Left ventricle myocardium inferior (tissue), 1 donor: ENCODE measurements at places on chromosomes 16 and 17. TPM values are rescaled to one million over a fixed set of nuclear protein-coding genes. Genes with fewer than 3 reads are reported as not detected.

GRCh38 chr17:68289473-68289872, 1.5 kb downstream of the SLC16A6 start:
- DNase-seq = no peak
- peaks cover 30% of the 10 kb centered on the region for H3K4me1 ChIP-seq
- H3K27me3 ChIP-seq = peaks cover 29% of the 10 kb centered on the region
- H3K36me3 ChIP-seq = no peaks in the 10 kb centered on the region
- no peak overlapping the region for H3K4me3 ChIP-seq
- peak overlapping the region; percentile 74 for H3K27ac ChIP-seq

The AANAT gene
- not detected for total RNA-seq

- H3K4me1 ChIP-seq = peaks cover 28% of the 10 kb centered on the region
- H3K27me3 ChIP-seq = no peaks in the 10 kb centered on the region
- peaks cover 54% of the 10 kb centered on the region for H3K36me3 ChIP-seq
- no peak overlapping the region for H3K4me3 ChIP-seq
- no peak for DNase-seq
- no peak overlapping the region for H3K27ac ChIP-seq
These were observed 27.9 kb downstream of the CLEC16A start for GRCh38 chr16:10972108-10972818.

GRCh38 chr17:46820592-46821450, 2.3 kb upstream of the WNT3 start:
- no peak overlapping the region for H3K4me3 ChIP-seq
- no peaks in the 10 kb centered on the region for H3K36me3 ChIP-seq
- H3K27ac ChIP-seq = no peak overlapping the region
- peaks cover 97% of the 10 kb centered on the region for H3K27me3 ChIP-seq
- H3K4me1 ChIP-seq = peaks cover 29% of the 10 kb centered on the region

GRCh38 chr16:2447920-2448583, 11.9 kb upstream of the TEDC2 start:
- DNase-seq = no peak
- H3K27ac ChIP-seq = no peak overlapping the region
- no peaks in the 10 kb centered on the region for H3K27me3 ChIP-seq
- H3K4me1 ChIP-seq = no peaks in the 10 kb centered on the region
- H3K36me3 ChIP-seq = peaks cover 23% of the 10 kb centered on the region
- no peak overlapping the region for H3K4me3 ChIP-seq

- H3K4me3 ChIP-seq = no peak overlapping the region
- no peak for DNase-seq
- peaks cover 17% of the 10 kb centered on the region for H3K4me1 ChIP-seq
- H3K27ac ChIP-seq = no peak overlapping the region
- H3K36me3 ChIP-seq = no peaks in the 10 kb centered on the region
These were observed 16.4 kb upstream of the KRT19 start for GRCh38 chr17:41544491-41544892.

The VKORC1 gene
- 39.5 TPM for total RNA-seq

- no peaks in the 10 kb centered on the region for H3K27me3 ChIP-seq
- H3K36me3 ChIP-seq = peaks cover 4% of the 10 kb centered on the region
- no peak overlapping the region for H3K4me3 ChIP-seq
- DNase-seq = no peak
- H3K27ac ChIP-seq = no peak overlapping the region
These were observed 271.8 kb downstream of the CPPED1 start for GRCh38 chr16:12531937-12532336.

The YBX2 gene
- total RNA-seq = 0.77 TPM

- H3K4me3 ChIP-seq = peak overlapping the region; percentile 19
- peaks cover 63% of the 10 kb centered on the region for H3K36me3 ChIP-seq
- peak overlapping the region; percentile 83 for H3K27ac ChIP-seq
- no peaks in the 10 kb centered on the region for H3K27me3 ChIP-seq
- peak; percentile 65 for DNase-seq
These were observed 82.1 kb downstream of the TIMM22 start for GRCh38 chr17:1078831-1079561.

The TOX3 gene
- total RNA-seq = not detected

The CMTR2 gene
- total RNA-seq = 9.3 TPM

DNA sequence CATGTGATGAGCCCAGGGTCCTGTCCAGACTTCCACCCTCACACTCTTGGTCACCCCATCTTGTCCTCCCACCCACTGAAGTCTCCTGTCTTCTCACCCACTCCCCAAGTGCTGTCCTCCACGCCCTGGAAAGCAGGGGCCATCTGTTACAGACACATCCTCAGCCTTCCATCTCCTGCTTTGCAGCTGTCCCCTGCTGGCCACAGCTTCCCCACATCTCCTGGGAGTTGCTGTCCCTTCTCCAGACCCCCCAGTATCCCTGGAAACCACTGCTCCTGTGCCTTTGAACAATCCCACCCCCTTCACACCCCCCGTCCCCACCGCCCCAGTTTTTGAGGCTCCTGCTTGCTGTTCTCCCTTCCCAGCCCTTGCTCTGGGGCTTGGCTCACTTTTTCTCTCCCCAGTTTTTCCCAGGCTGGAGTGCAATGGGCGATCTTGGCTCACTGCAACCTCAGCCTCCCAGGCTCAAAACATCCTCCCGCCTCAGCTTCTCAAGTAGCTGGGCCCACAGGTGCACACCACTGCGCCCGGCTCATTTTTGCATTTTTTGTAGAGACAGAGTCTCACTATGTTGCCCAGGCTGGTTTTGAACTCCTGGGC, 30.4 kb upstream of the ZFP90 start:
- no peaks in the 10 kb centered on the region for H3K36me3 ChIP-seq
- no peak overlapping the region for H3K27ac ChIP-seq
- peaks cover 59% of the 10 kb centered on the region for H3K27me3 ChIP-seq

- peaks cover 12% of the 10 kb centered on the region for H3K4me1 ChIP-seq
- peaks cover 44% of the 10 kb centered on the region for H3K27me3 ChIP-seq
- no peaks in the 10 kb centered on the region for H3K36me3 ChIP-seq
- no peak overlapping the region for H3K27ac ChIP-seq
- DNase-seq = no peak
- H3K4me3 ChIP-seq = no peak overlapping the region
These were observed 40.5 kb downstream of the C16orf82 start for GRCh38 chr16:27107185-27107592.

The ASPA gene
- total RNA-seq = 2.8 TPM

The FOXK2 gene
- total RNA-seq = 41.6 TPM

The EFNB3 gene
- total RNA-seq = not detected

The ASB16 gene
- total RNA-seq = 12.9 TPM

DNA sequence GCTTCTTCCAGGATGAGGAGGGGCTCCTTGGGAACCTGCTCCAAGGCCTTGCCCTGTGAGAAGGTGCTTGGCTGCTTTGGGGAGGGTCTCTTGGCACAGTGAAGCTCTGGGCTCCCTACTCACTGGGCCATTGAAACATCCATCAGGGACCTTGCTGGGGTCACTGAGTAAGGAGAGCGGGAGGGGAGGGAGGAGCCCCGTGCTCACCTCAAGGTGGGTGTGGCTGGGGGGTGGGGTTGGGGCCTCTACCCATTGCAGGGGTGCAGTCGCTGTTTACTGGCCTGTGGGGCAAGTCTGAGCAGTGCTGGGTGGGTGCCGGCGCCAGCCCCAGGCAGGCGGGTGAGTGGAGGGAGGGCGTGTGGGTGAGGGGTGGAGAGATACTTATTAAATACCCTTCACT, 9.9 kb downstream of the TNS4 start:
- H3K36me3 ChIP-seq = no peaks in the 10 kb centered on the region
- no peak overlapping the region for H3K27ac ChIP-seq
- no peaks in the 10 kb centered on the region for H3K4me1 ChIP-seq
- DNase-seq = no peak
- no peak overlapping the region for H3K4me3 ChIP-seq

- H3K36me3 ChIP-seq = no peaks in the 10 kb centered on the region
- peak overlapping the region; percentile 70 for H3K4me3 ChIP-seq
- peak overlapping the region; percentile 81 for H3K27ac ChIP-seq
These were observed 31.3 kb downstream of the MYO18A start for GRCh38 chr17:29148790-29149430.

DNA sequence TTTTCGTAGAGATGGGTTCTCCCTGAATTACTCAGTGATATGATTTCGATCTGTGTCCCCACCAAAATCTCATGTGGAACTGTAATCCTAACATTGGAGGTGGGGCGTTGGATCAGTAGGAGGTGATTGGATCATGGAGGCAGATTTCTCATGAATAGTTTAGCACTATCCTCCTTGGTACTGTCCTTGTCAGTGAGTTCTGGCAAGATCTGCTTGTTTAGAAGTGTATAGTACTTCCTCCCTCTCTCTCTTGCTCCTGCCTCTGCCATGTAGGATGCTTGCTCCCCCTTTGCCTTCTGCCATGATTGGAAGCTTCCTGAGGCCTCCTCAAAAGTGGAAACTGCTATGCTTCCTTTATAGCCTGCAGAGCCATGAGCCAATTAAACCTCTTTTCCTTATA, 22.9 kb downstream of the PIGL start:
- no peak overlapping the region for H3K4me3 ChIP-seq
- H3K4me1 ChIP-seq = no peaks in the 10 kb centered on the region
- H3K27ac ChIP-seq = no peak overlapping the region
- DNase-seq = no peak

The TBC1D3G gene
- not detected for total RNA-seq
